ENCODE measurements at places on chromosomes 11 and 22.
A peak's percentile ranks its signal among the peaks of the same experiment; 100 is the strongest.

DNA sequence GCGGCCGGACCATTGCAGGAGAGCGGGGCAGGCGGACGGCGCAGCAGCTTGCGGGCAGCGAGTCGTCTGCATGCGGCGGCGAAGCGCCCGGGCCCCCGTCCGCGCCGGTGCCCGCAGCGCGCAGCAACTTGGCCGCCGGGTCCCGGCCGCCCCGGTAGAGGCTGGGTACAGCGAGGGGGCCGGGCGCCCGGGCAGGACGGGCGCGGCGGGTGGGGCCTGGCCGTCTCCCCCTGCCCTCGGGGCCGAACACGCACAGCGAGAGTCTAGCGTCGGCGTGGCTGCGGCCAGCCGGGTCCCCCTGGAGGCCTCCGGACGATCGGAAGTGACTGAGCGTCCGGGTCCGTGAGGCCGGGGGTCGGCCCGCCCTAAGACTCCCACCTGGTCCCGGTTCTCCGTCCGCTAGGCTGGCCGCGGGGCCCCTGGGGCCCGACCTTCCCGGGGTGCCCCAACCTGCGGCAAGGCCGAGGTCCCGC lies 775 bp upstream of the TRABD start:
- DNase-seq = no peak

DNA sequence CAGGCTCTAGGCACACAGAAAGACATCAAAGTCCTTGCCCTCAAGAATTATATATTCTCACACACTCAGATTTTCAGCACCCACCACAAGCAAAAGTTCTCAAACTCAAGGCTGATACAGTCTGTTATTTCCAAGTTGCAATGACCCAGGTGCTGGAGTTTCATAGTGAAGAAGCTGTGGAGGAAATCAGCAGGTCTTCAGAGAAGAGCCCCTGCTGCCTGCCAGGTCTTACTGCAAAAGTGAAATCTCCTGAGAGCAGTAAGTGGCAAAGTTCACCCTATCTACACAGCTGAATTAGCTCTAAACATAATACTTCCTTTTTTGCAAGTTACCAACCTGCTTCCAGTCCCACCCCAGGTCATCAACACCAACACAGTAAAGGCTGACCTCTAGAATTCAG lies 64.6 kb downstream of the RPL27A start:
- DNase-seq = no peak

DNA sequence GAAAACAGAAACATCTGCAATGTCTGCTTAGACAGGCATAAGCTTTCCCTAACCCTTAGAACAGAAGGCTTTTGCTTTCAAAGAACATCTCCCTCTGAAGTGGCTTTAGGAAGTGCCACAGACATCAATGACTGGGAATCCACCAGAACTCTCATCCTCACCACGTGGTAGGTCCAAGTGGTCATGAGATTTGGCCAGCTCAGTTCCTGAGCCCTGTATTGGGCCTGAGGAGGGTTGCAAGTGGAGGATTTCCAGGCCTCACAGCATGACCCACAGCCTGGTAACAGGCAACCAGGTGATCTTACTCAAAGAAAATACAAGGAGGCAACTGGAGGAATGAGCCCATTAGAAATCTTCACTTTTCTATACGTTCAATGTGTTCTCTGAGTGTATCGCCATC lies 1.6 kb downstream of the CASP1 start:
- peak; percentile 49 for DNase-seq

GRCh38 chr11:117546431-117547194 lies 219.0 kb downstream of the CEP164 start:
- no peak for DNase-seq

DNA sequence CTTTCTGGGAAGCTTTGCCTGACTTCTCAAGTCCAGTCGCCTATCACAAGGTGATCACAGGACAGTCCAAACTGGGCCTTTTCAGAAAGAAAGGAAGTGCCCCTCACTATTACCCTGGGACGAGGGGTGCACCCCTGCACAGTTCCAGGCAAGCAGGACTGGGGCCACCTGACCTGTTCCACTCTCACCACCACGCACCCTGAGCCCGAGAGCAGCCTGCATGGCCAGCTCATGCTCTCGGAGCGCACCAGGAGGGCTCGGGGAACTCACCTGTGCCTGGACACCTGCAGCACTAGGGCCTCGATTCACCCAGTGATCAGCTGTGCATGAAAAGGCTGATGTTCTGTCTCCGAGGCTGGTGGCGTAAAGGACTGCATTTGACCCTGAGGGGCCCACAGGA lies 12.8 kb upstream of the FGF4 start:
- no peak for DNase-seq

DNA sequence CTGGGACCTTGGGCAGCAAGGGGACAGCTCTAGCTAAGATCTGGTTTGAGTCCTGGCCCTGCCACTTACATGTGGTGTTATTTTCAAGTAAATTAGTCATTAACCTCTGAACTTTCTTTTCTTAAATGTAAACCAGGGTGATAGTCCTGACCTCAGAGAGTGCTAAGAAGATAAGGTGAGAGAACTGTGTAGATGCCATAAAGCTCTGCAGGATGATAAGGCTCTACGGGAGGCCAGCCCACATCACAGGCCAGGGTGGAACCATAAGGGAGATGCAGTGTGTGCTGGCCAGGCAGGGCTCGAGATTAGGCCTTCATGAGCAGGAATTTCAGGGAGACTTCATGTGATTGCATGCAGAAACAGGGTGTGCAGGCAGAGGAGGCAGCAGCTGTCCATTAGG lies 24.2 kb downstream of the NECTIN1 start:
- DNase-seq = no peak

DNA sequence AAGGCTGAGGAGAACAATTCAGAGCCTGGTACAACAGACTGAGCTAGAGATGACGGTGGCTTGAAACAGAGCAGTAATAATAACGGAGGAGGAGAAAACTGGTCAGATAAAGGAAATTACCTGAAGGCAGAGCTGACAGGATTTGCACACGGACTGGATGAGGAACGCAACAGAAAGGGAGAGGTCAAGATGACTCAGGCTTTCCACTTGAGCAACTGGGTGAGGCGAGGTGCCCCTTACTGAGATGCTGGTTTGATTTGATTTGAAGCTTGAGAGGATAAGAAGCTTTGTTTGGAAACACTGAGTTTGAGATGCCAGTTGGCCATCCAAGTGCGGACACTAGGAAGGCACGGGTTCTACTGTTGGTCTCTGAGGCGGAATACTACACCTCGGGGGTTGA lies 35.4 kb upstream of the NRIP3 start:
- peak; percentile 34 for DNase-seq
